Activated naive CD4-positive, alpha-beta T cell (primary cell): ENCODE measurements at places on chromosomes 1 and 21.

GRCh38 chr1:193766329-193766728, 579.9 kb upstream of the B3GALT2 start:
- no peak for DNase-seq

DNA sequence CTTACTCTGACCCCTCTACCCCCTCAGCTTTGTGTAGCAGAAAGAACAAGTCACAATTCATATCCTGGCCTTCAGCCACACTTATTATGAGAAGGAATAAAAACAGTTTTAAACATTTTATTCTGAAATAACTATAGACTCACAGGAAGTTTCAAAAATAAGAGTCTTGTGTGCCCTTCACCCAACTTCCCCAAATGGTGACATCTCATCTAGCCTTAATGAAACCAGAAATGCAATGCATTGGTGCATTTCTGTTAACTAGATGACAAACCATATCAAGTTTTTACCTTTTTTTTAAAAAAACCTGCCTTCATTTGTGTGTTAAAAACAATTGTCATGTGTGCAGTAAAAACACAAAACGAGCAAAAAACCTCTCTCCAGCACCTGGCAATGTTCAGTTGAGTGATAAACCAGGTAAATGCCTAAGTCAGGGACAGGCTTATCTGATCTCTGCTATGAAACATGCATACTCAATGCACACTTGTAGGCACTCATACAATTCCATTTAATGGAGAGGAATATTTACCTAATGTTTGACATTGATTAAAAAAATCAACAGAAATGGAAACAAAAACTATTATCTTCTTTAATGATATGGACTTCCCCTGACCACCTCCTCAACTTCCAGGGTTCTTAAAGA, 51.5 kb downstream of the SH3BGR start:
- DNase-seq: no peak

DNA sequence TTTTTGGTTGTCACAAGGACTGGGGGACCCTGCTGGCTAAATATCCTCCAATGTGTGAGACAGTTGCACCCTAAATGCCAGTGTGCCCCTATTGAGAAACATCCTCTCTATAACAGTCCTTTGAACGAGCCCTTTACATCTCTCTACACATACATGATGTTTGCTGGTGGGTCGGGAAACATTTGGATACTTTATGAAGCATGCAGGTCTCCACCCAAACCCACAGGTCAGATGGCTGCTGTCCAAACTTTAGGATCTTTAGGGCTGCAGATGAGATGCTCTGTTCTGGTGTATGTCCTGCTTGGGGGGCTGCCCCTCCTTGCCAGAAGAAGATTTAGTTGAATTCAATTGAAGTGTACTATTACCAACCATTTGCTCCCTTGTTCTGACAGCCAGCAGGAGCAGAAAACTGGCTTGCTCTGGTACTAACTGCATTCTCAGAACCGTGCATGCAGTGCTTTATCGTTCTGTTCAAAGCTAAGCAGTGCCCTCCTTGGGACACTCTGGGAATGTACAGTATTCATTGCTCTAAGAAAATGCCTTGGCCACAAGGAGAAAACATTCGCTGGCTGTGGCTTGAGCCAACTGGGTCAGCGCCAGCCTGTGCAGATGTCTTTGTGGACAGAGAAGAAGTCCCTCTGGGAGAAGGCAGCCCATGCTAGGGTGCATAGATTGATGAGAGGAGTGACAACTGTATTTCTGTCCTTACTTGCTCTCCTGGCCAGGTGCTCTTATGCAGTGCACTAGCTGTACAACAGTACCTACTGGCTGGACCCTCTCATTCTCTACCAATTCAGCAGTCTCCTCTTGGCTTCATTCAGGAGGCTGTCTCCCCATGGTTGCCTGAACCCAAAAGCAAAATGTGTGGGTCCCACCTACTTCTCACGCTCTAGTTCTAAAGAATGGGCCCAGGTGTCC, 61.4 kb upstream of the DIRAS3 start:
- no peak for DNase-seq

GRCh38 chr1:243621973-243622372, 228.1 kb downstream of the AKT3 start:
- no peak for DNase-seq

- DNase-seq: no peak
These were observed 5.7 kb upstream of the FYB2 start for GRCh38 chr1:56824938-56825337.

GRCh38 chr1:151905070-151905442, 4.3 kb downstream of the THEM4 start:
- DNase-seq: no peak

- no peak for DNase-seq
These were observed 11.2 kb downstream of the ZBTB18 start for GRCh38 chr1:244062156-244062725.

DNA sequence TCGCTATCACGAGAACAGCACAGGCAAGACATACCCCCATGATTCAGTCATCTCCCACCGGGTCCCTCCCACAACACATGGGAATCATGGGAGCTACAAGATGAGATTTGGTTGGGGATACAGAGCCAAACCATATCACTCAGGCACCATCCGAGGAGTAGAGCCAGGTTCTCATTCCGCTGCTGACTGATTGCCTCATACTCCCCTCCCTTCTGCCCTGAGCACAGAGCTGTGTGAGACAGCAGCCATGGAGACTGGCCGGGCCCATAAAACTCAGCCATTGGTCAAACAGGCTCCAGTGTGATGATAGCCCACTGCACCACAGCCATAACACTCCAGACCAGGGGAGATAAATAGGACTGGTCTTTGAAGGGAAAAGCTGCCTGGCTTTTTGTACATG, 22.6 kb downstream of the TTC4 start:
- no peak for DNase-seq

DNA sequence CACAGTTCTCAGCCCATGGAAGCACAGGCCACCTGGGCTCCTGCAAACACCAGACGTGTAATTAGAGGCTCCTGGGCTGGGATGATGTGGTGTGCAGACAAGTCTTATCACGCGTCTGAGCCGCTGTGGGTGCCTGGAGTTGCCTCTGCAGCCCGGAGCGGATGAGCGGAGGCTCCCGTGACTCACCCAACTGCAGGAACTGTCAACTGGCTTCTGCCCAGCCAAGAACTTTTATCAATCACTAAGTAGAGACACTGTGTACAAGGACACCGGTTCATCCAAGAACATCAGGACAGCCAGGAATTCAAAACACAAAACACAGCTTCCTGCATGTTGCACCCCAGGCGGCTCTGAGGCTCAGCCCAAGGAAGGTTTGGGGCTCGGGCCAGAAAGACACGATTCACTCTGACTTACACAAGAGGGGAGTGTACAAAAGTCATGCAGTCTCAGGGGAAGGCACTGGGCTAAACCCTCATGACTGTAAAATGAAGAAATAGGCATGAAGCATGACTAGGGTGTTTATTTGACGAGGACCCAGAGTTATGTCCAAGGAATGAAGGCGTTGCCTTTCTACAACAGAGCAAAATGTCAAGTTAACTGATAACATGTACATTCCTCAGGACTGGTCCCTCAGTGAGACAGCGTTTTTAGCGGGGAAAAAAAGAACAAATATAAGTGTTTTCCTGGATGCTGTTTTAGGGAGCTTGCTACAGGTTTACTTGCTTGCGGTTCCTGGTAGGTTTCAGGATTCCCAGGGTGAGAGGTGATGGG, 21.1 kb downstream of the ERRFI1 start:
- DNase-seq: no peak

- DNase-seq: no peak
These were observed 321.0 kb downstream of the PTBP2 start for GRCh38 chr1:97042551-97042950.

- peak; percentile 4 for DNase-seq
These were observed 46.5 kb downstream of the RAP1GAP start for GRCh38 chr1:21622466-21623315.

- no peak for DNase-seq
These were observed 271.6 kb downstream of the TRABD2B start for GRCh38 chr1:47725511-47725991.

DNA sequence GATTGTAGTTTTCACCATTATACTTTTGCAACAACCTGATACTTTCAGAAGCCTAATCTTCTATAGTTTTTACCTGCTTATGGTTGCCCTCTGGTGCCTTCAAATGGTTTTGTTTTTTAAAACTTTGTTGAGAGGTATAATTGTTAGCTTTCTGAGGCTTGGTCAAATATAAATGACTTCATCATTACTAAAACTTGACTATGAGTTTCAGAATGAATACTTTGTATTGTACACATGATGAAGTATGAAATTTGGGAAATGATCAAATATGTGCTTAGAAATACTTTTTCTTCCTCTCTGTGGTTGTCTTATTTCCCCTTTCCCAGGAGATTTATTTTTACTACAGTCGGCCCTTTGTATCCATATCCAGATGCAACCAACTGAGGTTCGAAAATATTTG, 151.8 kb upstream of the B3GALT2 start:
- no peak for DNase-seq

DNA sequence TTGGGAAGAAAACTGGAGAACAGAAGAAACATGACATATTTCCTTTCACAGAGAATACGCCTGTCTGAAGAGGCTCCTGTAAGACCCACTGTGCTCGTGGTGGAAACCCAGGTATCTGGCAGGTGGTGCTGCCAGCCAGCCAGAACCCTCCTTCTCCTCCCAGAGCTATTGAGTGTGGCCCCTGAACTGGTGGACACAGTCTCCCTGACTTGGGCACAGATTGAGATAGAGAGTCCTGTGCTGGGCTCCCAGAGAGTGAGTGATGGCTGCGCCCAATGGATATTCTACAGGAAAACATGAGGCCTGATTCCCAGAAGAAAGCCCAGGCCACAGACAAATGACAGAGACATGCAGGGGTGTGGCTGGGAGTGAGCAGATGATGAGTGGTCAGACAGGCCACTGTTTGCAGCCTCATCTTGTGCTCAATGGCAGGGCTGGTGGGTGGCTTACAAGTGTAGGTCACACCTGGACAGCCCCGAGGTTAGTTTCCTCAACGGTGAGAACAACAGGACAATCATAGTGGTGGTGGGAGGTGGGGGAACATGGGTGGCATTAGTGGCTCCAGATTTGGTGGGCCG, 127.9 kb downstream of the PTPRU start:
- DNase-seq: no peak

- DNase-seq: no peak
These were observed 29.9 kb downstream of the MRAP start for GRCh38 chr21:32328595-32328994.

DNA sequence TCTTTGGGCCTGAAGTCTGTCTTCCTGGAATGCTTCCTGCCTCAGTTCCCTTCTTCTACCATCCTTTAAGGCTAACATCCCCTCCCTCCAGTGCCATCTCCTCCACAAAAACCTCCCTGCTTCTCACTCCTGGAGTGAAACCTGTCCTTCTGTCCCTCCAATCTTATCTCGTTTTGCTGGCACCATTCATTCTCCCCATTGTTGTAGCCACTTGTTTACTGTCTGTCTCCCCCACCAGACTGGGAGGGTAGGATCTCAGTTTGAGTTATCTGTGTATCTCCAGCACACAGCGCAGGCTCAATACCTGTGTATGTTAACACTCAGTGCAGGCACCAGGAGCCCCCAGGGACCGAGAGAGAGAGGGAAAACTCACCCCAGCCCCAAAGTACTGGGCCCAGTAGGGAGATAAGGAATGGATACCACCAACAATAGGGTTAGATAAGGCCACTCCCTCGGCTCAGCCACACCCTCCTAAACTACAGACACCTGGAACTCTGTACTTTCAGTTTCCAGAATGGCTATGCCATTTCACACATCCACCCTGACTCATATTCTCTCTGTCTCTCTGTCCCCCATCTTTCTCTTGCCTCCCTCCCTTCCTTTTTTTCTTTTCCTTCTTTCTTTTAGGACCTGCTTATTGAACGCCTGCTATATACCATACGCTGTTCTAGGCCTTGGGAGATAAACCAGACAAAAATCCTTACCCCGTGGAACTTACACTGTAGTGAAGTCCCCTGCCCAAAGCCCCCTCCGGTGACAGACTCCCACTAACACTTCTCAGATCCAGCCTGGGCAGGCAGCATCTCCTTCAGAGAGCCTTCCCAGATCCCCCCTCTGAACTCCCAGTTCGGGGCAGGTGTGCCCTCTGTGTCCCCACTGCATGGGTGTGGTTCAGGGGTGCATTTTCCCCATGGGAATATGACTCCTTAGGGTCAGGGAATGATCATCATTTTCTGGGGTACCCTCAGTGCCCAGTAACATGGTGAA, 3.3 kb upstream of the SSBP3 start:
- no peak for DNase-seq

DNA sequence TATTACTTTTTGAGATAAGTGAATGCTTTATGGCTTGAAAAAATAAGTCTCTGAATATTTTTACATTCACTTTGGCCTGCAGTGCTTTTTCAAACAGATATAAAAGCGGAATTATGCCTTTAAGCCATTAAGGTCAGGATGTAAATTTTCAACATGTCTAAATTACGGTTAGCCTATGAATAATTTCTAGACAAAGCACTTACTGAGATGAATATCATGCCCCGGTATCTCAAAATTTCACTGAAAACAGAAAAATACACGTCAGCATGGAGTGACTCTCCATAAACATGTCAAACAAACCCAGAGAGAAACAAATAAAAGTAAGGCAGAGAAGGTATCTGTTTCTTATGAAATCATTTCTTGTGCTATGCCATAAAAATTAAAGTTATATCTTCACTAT, 853.9 kb downstream of the KCNT2 start:
- no peak for DNase-seq

GRCh38 chr1:201363467-201363866, 14.0 kb downstream of the TNNT2 start:
- no peak for DNase-seq
